ENCODE measurements at places on chromosomes 11 and 22. TPM values are rescaled to one million over a fixed set of nuclear protein-coding genes. Genes with fewer than 3 reads are reported as not detected.
A peak's percentile ranks its signal among the peaks of the same experiment; 100 is the strongest.

GRCh38 chr11:120863359-120863758 is 160.5 kb upstream of the TBCEL start:
- no peak for DNase-seq

DNA sequence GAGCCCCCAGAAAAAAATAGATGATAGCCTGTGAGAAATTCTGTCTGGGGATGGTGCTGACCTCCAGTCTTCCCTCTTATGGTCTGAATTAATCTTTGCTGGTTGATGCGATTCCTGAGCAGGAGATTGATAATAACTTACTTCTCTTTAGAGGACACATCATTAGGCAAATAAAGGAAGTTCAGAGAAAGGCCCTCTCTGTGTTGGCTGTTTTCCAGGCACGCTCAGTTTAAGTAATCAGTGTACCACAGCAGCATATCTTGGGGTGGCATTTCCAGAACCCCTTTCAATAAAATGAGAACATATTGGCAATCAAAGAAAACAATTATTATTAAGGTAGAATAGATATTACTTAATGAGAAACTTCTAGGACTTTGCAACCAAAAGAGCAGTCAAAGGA is 1129.3 kb upstream of the RAG2 start:
- DNase-seq, result no peak

DNA sequence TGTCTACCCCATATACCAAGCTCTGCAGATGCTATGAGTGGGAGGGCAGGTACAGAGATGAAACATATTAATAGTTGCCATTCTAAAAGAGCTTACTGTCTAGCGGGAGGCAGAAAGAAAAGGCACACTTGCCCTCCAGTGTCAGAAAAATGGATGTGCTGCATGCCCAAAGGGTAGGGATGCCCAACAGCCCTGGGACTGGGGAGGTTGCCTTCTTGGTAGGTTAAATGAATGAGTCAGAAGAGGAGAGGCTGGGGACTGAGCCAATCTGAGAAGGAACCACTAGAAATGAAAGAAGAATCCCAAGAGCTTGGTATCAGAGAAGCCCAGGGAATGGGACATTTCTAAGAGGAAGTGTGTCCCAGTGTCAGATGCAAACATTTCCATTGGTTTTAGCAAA is 1.2 kb downstream of the BIRC3 start:
- DNase-seq, result no peak

GRCh38 chr11:126492331-126493082 is 137.0 kb downstream of the ST3GAL4 start:
- no peak for DNase-seq

GRCh38 chr22:31680861-31681341 is 18.9 kb upstream of the PISD start:
- DNase-seq, result peak; percentile 66

DNA sequence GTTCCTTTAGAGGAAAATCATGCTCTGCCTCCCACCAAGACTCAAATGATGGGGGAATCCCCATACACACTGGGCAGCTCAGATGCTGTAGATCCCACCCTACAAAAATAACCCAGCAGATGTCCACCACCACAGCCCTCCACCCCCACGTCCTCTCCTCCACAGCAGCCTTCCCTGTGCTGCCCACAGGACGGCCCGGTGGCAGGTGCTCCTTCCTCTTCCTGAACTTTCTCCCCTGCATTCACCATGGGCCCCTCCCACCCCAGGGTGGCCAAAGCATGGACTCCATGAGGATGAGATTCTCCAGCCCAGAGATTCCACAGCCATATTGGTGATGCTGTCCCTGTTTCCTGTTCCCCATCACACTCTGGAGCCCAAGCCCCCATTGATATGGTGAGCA is 368.3 kb downstream of the CADM1 start:
- DNase-seq, result no peak

MPZL3 gene
- not detected for total RNA-seq

SLC25A18 gene
- not detected for total RNA-seq

OR51B5 gene
- total RNA-seq, result not detected

Data from LHCN-M2 (cell line).